ENCODE measurements at places on chromosomes 16 and 17. TPM values are rescaled to one million over a fixed set of nuclear protein-coding genes. Genes with fewer than 3 reads are reported as not detected.
A peak's percentile ranks its signal among the peaks of the same experiment; 100 is the strongest.

DNA sequence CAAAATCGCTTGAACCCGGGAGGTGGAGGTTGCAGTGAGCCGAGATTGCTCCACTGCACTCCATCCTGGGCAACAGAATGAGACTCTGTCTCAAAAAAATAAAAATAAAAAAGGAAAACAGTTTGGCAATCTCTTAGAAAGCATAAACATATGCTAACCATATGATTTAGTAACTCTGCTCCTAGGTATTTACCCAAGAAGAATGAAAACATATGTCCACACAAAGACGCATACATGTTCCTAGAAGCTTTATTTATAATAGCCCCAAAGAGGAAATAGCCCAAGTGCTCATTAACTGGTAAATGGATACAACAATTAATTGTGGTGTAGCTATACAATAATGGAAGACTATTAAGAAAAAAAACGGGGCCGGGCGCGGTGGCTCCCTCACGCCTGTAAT lies 18.5 kb upstream of the CDH1 start:
- no peak for DNase-seq

DNA sequence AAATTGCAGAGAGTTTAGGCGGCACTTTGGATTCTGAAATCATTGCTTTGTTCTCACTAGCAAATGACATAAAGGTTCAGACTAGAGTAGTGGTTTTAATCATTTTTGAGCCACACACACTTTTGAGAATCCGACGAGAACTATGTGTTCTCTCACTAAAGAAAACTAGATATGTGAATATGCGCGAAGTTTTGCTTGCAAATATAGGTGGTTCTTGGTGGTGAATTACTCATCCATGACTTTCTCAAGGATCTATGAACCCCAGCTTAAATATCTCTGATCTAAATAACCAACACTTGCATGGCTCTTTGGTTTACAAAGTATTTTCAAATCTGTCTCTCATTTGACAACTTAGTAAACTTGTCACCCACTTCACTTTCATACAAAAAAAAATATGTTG lies 54.8 kb downstream of the NOG start:
- no peak for DNase-seq

TRIM16 gene
- 55.9 TPM for polyA plus RNA-seq

- no peak for DNase-seq
Observed at GRCh38 chr17:27808628-27809027, 8.3 kb upstream of the NOS2 start.

DNA sequence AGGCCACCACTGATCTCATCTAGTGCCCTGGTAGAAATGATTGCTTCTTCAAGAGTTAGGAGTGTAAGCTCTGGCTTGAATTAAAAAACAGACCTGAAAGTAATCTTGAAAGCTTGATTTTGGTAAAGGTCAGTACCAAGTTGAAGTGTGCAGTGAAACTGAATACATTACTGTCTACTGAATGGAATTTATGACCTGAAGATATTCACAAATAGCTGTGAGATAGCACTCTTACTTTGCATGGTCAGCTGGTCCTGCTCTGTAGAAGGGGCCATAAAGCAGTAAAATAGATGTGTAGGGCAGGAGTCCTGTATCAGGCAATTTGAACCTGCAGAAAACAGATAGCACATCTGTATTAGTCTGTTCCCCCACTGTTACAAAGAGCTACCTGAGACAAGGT lies 78.6 kb downstream of the MYH13 start:
- DNase-seq = no peak

TPSG1 gene
- polyA plus RNA-seq = not detected

MYADML2 gene
- polyA plus RNA-seq = not detected

- no peak for DNase-seq
Observed at GRCh38 chr16:23868136-23868535, 32.4 kb downstream of the PRKCB start.

DNA sequence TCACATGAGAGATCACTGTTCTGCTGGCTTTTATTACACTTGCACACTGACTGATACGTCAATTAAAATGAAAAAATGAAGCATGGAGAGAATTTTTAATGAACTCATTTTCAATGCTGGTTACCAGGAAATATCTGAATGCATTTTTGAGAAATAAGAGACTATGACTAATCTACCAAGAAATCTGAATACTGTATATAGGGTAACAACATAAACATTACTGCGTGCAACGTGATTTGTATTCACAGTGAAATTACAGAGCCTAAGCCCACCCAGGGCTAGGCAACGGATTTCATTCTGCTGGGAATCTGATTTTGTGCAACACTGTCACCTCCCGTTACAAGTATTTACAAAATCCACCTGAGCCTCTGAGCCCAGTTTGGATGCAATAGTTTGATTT lies 23.8 kb upstream of the LCMT1 start:
- DNase-seq = no peak

DNA sequence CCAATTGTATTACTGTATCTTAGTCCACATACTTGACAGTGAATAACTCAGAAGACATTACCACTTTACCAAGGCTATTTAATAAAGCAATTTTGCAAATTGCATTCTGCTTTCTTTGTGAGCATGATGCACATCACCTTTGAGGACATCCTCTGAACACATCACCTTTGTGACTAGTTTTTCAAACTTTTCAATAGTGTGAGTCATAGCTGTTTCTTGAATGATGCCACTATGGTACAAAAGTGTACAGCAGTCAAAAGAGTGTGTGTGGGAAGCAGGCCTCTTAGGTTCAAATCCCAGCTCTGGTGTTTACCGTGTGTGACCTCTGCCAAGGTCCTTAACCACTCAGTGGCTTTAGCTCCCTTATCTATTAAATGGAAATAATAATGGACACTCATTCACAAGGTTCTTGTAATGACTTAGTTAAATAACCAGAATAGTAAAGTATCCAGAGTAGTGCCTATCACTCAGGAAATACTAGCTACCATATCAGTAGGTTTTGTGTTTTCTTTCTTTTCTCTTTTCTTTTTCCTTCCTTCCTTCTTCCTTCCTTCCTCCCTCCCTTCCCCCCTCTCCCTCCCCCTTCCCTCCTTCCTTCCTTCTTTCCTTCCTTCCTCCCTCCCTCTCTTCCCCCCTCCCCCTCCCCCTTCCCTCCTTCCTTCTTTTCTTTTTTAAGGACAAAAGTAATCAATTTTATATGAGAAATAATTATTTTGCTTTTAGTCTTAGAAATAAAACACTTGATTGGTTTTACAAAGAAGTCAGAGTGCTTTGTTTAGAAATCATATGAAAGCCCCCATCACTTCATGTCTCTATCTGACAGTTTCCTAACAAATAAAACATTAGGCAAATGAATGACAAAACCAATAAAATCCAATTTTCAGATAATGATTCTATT lies 178.9 kb downstream of the MYO1D start:
- no peak for DNase-seq

TMEM114 gene
- polyA plus RNA-seq = not detected

DNA sequence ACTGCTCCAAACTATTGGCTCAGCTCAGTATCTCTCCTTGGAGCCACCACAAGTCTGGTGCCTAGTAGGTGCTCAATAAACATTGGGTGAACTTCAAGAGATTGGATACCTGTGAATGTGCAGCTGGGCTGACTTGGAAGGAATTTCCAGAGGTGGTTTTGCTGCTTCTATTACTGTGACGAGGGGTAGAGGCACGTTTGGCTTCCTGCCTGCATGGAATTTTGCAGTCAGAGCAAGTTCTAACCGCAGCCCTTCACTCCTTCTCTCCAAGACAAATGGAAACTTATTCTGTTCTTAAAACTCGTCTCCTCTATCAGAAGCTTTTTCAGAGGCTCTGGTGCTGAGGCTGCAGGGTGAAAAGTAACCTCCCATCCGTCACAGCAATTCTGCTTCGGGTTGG lies 342.5 kb downstream of the CPPED1 start:
- peak; percentile 8 for DNase-seq

KIF2B gene
- polyA plus RNA-seq = not detected

- no peak for DNase-seq
Observed at GRCh38 chr16:62638964-62639870, 603.0 kb upstream of the CDH8 start.

CTRB1 gene
- polyA plus RNA-seq = not detected

KRTAP2-3 gene
- polyA plus RNA-seq = 1.3 TPM

IFT20 gene
- 67.1 TPM for polyA plus RNA-seq

DNA sequence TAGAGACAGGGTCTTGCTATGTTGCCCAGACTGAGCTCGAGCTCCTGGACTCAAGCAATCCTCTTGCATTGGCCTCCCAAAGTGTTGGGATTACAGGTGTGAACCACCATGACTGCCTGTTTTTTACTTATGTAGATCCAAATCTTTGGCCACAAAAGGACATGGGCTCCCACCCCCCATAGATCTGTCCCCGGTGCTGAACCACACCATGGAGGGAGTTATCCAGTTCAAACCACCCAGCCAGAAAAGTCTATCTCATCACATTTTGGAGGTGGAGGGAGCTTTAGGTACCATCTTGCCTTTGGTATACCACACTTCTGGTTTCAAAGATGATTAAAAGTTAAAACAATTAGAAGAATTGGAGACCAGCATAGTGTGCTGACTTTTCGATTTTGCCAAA lies 26.2 kb downstream of the SHISA9 start:
- DNase-seq = no peak

- no peak for DNase-seq
Observed at GRCh38 chr17:71184716-71185115, 936.1 kb upstream of the SOX9 start.

- no peak for DNase-seq
Observed at GRCh38 chr16:79996321-79996720, 395.8 kb upstream of the MAF start.

DNA sequence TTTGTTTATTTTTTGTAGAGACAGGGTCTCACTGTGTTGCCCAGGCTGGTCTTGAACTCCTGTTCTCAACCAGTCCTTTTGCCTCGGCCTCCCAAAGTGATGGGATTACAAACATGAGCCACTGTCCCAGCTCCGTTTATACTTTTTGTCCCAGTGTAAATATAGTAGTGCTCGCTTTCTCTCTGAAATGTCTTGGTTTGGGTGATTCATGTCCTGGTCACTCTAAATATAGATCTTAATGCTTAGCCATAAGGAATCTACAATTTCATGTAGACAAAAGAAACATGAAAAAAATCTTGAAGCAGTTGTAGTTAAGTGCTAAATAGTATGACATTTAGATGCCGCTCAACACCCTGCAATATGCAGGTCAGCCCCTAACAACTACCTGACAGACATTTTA lies 126.9 kb downstream of the KATNIP start:
- peak; percentile 20 for DNase-seq

- no peak for DNase-seq
Observed at GRCh38 chr17:4559966-4560365, 411 bp downstream of the GGT6 start.

DNA sequence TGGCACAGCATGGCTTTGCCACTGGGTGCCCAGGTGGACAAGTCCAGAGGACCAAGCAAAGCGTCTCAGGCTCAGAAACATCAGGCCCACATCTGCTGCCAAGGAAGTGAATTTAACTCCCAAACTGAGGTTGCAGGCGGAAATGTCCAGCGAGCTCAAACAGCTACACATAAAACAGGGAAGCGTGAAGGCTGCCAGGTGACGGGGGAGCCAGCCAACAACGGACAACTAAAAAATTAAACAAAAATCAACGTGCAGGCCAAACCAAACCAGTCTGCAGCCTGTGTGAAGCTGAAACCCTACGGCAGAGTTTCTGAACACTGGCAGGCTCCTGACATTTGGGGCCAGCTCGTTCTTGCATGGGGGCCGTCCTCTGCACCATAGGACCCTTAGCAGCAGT lies 2.5 kb downstream of the TK1 start:
- no peak for DNase-seq

SPOP gene
- polyA plus RNA-seq = 51.6 TPM

TNP2 gene
- not detected for polyA plus RNA-seq

- DNase-seq = no peak
Observed at GRCh38 chr16:56763291-56763916, 33.5 kb downstream of the NUP93 start.

PRSS33 gene
- not detected for polyA plus RNA-seq

ODAD4 gene
- polyA plus RNA-seq = 0.47 TPM

CHD9NB gene
- 1.2 TPM for polyA plus RNA-seq

EFCAB5 gene
- 0.07 TPM for polyA plus RNA-seq

ABCA6 gene
- 0.41 TPM for polyA plus RNA-seq

GRCh38 chr17:3049705-3050295 lies 13.6 kb downstream of the OR1D5 start:
- no peak for DNase-seq

CX3CL1 gene
- 0.48 TPM for polyA plus RNA-seq

GRCh38 chr17:77163511-77164280 lies 22.9 kb downstream of the SEC14L1 start:
- no peak for DNase-seq

BEAN1 gene
- polyA plus RNA-seq = not detected

DNA sequence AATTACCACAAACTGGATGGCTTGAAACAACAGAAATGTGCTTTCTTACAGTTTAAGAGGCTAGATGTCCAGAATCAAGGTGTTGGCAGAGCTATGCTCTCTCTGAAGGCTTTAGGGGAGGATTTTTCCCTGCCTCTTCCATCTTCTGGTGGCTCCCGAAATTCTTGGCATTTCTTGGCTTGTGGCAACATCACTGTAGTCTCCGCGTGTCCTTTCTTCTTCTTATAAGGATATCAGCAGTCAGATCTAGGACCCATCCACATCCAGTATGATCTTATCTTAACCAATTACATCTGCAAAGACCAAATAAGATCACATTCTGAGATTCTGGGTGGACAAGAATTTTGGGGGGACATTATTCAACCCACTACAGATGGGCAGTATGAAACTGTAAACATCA lies 119.2 kb upstream of the PMFBP1 start:
- no peak for DNase-seq

NOD2 gene
- polyA plus RNA-seq = not detected

DNAJA2 gene
- 26.7 TPM for polyA plus RNA-seq

DNA sequence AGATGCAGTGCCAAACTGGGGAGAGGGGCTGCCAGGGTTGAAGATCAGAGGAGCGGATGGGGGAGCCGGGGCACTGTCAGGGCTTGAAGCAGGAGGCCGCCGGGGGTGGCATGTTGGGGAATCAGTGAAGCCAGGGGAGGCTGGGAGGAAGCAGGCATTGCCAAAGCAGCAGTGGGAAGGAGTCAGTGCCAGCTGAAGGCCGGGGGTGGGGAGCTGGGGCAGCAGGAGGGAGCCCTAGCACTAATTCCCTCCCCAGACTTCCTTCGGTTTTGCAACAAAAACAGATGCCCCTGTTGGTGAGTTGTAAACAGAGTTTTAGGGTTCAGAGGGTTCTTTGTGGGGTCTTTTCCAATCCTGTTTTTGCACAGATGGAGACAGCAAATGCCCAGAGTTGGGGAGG lies 10.9 kb upstream of the TAC4 start:
- DNase-seq = no peak

CTF1 gene
- polyA plus RNA-seq = 12.5 TPM

TPSAB1 gene
- polyA plus RNA-seq = not detected

C16orf86 gene
- 0.55 TPM for polyA plus RNA-seq

ANKRD11 gene
- 48.1 TPM for polyA plus RNA-seq

MT1X gene
- polyA plus RNA-seq = 30.1 TPM

DNA sequence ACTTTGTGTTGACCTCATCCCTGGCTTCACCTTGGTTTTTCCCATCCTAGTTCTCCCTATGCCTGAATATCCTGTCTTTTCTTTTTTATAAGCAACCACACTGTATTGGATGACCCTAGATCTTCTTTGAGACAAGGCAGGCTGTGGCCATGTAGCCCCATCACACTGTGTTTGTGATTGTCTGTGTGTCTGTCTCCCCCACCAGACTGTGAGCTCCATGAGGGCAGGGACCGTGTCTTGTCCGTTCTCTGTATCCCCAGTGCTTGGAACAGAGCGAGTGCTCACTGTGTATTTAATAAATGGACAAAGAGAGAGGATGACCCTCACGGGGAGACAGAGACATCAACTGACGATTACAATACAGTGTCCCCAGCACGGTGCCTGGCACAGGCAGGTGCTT lies 7.1 kb downstream of the SLC25A39 start:
- DNase-seq = no peak

PDE6G gene
- polyA plus RNA-seq = 1.0 TPM

NUDT21 gene
- 111 TPM for polyA plus RNA-seq

KRT31 gene
- not detected for polyA plus RNA-seq

GRCh38 chr16:1493746-1494094 lies 560 bp downstream of the TELO2 start:
- DNase-seq = no peak

ADAP2 gene
- polyA plus RNA-seq = 1.4 TPM
